ENCODE measurements at places on chromosomes 2 and 18.

DNA sequence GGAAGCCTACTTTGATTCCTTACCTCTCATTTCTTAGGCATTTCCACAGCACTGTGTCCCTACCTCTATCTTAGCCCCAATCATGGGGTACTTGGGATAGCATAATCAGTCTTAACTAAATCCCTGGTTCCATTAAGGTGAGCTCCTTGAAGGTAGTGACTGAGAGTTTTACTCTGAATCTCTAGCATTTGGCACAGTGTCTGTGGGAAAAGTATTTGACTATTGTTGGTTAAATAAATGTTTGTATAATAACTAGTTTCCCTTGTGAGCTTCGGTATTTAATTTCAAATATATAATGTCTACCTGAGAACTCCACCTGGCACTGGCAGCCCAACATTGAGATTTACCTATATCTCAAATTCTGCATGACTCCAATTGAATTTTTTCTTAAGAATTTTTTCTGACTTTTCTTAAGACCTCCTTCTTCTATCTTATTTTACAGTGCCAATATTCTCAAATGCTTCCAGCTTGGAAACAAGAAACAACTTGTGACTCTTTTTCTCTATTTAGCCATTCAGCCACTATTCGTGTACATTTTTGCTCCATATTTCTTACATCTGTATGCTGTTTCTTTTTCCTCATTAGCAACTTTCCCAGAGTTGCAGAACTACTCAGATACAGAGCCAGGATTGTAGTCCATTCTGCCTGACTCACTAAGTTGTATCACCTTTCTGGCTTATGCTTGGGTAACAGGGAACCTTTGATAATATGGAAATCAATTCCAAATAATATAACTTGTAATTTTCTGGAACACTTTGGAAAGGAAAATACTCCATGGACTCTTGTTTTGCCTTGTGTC is 214.0 kb upstream of the NT5C1B start:
- H3K4me3 ChIP-seq, result no peak overlapping the region
- no peaks in the 10 kb centered on the region for H3K36me3 ChIP-seq
- DNase-seq, result no peak
- H3K4me1 ChIP-seq, result no peaks in the 10 kb centered on the region

DNA sequence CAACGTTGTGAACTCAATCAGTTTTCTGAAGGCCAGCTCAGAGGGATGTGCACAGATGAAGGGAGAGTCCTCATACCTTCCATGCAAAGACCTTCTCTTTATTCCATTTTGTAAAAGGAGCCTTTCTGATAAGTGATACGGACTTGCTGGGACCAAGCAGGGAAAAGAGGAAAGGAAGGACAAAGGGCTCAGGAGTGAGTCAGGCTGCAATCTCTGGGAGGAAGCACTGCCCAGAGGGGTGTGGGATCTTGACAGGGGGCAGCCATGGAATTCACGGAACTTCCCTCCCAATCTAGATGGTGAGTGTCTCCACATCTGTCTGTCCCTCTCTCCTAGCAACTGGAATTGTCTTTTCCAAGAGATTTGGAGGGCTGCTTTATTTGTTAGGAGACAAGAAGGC is 281.4 kb upstream of the CELF4 start:
- no peak overlapping the region for H3K27ac ChIP-seq
- H3K27me3 ChIP-seq, result no peaks in the 10 kb centered on the region
- no peak for DNase-seq
- no peak overlapping the region for H3K4me3 ChIP-seq

GRCh38 chr2:122530814-122531213 is 775.4 kb downstream of the TSN start:
- no peak for DNase-seq
- no peak overlapping the region for H3K27ac ChIP-seq
- H3K4me3 ChIP-seq, result no peak overlapping the region
- no peaks in the 10 kb centered on the region for H3K4me1 ChIP-seq
- H3K36me3 ChIP-seq, result no peaks in the 10 kb centered on the region

- peak overlapping the region; percentile 45 for H3K27ac ChIP-seq
- H3K27me3 ChIP-seq, result no peaks in the 10 kb centered on the region
- H3K36me3 ChIP-seq, result no peaks in the 10 kb centered on the region
- no peak for DNase-seq
These were observed 113.7 kb upstream of the ZFP36L2 start for GRCh38 chr2:43340066-43340465.

GRCh38 chr2:205694256-205694655 is 12.0 kb downstream of the NRP2 start:
- no peaks in the 10 kb centered on the region for H3K27me3 ChIP-seq
- no peaks in the 10 kb centered on the region for H3K36me3 ChIP-seq
- H3K4me1 ChIP-seq, result no peaks in the 10 kb centered on the region
- no peak for DNase-seq
- no peak overlapping the region for H3K4me3 ChIP-seq
- no peak overlapping the region for H3K27ac ChIP-seq

DNA sequence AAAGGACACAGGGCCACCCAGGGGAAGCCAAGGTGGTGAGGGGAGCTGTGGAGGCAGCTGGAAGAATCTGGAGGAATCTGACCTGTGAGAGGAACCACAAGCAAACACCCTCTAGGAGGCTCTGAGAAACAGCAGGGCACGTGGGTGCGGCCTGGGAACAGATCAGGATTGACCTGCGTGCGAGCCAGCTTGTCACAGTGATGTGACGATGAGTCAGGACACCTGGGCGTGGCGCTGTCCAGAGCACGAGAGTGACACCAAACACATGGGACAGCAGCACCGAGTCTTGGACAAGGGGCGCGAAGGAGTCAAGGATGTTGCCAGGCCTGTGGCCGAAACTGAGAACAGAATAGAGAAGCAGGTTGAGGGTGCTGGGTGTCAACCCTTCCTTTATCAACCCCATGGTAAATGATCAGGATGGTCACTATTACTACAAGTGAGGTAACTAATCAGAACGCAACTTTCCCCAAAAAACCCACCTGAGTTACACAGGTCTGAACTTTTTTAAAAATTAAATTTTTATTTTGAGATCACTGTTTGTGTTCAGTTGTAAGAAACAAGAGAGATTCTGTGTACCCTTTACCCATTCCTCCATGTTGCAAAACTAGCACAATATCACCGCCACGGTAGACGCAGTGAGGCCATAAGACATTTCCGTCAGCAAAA is 637 bp upstream of the SFT2D3 start:
- no peaks in the 10 kb centered on the region for H3K27me3 ChIP-seq
- DNase-seq, result peak; percentile 90

Data from colonic mucosa (tissue), 4 donors.